ENCODE measurements at places on chromosomes 2 and 18.

GRCh38 chr2:20049637-20050036 is 1.8 kb downstream of the LAPTM4A start:
- no peak for DNase-seq

DNA sequence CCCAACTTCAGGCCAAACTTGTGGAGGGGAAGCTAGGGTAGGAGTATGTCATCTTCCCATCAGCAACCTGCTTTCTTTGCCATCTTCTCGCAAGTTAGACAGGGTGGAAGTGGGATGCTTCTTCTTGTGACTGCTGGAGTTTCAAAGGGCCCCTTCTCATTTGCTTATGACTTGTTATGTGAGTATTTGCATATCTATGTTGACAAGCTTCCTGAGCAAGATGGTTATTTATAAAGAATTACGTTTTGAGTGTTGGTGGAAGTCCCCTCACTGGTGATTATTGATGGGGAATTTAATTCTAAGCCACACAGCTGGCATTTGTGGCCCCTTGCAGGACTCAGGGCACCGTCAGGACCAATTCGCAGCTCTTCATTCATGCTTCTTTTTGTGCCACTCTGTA is 791.0 kb downstream of the LRRTM4 start:
- no peak for DNase-seq

GRCh38 chr18:74040459-74041332 is 106.9 kb downstream of the FBXO15 start:
- DNase-seq: no peak

DNA sequence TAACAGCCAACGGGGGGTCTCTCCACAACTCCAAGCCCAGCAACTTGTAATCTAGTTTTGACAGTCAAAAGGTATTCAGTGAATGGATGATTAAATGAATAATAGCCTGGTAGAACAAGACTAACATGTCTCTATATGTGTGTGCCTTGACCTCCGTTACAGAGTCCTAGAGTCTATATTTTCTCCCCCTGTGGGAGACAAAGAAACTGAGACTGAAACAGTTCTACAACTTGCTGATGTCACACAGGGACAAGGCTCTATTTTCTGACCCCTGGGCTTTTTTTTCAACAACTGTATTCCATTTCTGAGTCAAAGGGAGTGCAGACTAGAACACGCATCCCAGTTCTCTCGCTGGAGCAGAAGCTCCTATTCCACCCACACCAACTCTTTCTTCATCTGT is 223.6 kb upstream of the AGAP1 start:
- no peak for DNase-seq

DNA sequence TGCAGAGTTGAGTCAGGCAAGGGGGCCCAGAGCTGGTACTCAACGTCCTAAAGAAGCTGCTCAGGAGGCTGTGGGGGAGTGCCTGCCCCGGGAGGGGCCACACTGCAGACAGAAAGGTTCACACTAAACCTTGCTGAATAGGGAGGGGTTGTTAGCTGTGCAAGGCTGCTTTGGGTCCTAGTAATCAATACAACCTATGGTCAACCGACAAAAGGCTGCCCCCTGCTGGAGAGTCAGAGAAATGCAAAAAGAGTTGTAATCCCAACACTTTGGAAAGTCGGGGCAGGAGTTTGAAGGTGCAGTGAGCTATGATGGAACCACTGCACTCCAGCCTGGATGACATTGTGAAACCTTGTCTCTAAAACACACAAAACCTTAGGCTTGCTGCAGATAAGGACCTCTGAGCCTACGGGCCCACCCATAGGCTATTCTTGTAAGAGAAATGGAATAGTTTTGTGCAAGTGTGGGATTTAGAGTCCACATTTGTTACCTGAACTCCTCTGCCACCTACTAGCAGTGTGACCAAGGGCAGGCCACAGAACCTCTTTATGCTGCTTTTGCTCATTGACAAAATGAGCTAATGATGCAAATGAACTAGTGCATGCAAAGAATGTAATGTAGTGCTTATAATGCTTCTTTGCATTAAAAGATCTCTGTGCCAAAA is 81.5 kb downstream of the PRPF40A start:
- DNase-seq: no peak

GRCh38 chr18:27188309-27188708 is 3.2 kb upstream of the CHST9 start:
- DNase-seq: no peak

GRCh38 chr2:8575038-8575833 is 106.6 kb upstream of the ID2 start:
- no peak for DNase-seq

DNA sequence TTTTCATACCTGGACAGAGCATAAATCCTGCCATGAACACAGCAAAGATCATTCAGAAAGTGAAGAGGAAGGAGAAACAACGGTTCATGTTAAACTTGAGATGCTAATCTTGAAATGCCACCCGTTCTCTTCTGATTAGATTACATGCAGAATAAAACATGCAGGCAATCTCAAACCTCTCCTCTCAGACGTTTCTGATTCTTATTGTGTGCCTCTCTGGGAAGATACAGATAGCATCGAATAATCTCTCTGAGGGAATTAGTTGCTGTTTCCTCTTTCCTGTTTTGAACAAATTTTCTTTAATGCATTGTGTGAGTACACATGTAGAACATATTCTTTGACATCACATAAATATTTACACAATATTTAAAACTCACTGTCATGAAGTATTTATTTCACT is 313.4 kb downstream of the PRKCE start:
- DNase-seq: no peak

GRCh38 chr2:209872675-209873074 is 101.0 kb downstream of the UNC80 start:
- no peak for DNase-seq

GRCh38 chr18:9696112-9696511 is 12.0 kb upstream of the RAB31 start:
- no peak for DNase-seq
